ENCODE measurements at places on chromosomes 7 and 10. TPM values are rescaled to one million over a fixed set of nuclear protein-coding genes. Genes with fewer than 3 reads are reported as not detected.

Gene MYOF
- 67.0 TPM for total RNA-seq

Gene PAPSS2
- 77.9 TPM for total RNA-seq

Gene PALD1
- 1.6 TPM for total RNA-seq

Gene CNPY1
- not detected for total RNA-seq

Measured in Caki2 (cell line).